ENCODE measurements at places on chromosomes 13 and 19.

- no peak for DNase-seq
These were observed 35.1 kb upstream of the ZNF808 start for GRCh38 chr19:52492201-52492993.

- DNase-seq: no peak
These were observed 10.2 kb downstream of the DHRS12 start for GRCh38 chr13:51793570-51794271.

- no peak for DNase-seq
These were observed 748.8 kb downstream of the LIG4 start for GRCh38 chr13:107466326-107467099.

DNA sequence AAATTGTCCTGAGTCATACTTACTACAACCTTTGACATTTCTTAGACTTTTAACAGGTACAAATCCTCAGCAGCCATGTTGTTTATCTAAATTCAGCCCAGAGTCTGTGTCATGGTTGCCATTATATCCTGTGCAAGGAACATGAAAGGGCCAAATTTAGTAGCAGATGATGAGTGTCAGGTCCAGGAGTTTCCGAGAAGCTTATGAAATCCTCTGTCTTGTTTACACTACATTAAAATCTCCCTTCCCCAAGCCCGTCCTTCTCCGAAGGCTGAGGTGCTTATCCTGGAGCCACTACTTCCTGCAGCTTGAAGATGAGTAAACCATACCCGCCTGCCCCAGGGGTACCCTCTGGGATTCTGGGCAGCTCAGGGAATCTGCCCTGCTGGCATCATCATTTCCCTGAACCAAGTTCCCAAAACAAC, 102.6 kb upstream of the SERP2 start:
- no peak for DNase-seq

DNA sequence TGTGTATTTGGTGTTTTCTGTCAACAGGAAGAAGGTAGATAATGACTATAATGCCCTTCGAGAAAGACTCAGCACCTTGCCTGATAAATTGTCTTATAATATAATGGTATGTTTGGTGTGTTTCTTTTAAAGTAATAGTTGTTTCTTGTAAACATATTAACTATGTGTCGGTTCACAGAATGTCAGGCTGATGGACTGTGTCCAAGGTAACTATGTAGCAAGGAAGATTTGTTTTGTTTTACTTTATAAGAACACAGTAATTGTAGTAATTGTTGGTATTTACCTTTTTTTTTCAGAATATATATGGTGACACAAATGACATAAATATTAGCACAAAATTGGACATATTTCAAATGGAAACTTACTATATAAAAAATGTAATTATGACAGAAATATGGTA, 43.2 kb downstream of the URI1 start:
- no peak for DNase-seq

DNA sequence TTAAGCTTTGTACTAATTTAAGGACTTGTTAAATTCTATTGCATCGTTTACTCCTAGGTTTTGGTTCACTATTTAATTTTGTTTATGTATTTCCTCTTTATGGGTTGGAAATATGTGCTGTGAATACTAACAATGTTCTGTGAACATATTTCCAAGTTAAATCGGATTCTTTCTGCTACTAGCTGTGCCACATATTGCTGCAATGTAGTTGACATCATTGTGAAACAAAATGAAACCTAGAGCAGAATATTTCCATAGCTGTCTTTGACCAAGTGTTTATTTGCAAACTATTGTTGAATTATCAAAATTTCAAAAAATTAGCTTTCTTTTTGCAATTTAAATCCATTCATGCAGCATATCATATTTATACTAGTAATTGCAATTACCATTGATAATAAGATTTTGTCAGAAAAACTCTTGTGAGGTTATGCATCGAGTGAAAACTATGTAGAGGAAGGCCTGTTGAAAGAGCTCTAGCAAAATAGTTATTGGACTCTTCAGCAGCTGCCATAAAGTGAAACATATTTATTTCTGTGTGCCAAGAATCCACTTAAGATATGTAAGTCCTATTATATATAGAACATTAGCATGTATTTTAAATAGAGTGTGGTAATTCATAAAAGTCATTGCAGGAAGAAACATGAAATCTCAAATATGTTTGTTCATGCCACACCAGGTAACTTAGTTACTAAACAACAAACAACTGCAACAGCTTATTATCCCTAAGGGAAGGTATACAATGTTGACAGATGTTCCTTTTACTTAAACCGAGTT, 575.1 kb downstream of the SLITRK6 start:
- DNase-seq: no peak

GRCh38 chr19:292951-293350, 1.7 kb upstream of the PLPP2 start:
- DNase-seq: no peak

GRCh38 chr13:23986619-23987018, 89.3 kb upstream of the C1QTNF9B start:
- DNase-seq: no peak

GRCh38 chr19:38569368-38569983, 48.3 kb downstream of the MAP4K1 start:
- no peak for DNase-seq

DNA sequence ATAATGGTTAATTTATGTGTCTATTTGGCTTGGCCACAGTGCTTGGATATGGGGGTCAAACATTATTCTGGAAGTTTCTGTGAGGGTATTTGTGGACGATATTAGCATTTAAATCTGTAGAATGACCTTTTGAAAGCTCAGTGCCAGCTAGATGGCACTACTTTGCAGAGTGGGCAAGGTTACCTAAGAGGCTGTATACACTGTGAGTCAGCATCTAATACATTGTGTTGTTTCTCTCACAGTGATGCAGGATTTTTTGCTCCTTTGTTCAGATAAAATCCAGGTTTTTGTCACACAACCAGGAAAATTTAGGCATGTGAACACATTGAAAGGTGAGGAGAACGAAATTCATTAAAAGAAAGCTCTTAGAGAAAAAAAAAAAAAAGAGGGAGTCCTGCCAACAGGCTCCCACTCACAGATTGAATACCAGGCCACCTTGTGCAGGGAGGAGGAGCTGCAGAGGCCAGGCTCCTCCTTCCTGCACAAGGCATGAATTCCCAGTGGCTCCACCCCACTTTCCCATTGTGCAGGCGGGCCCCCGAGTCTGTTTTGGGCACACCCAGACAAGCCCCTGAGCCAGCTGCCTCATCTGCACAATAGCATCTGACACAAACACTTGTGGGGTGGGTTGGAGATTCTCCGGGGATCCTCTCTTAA, 551.0 kb upstream of the ATXN8OS start:
- DNase-seq: no peak

DNA sequence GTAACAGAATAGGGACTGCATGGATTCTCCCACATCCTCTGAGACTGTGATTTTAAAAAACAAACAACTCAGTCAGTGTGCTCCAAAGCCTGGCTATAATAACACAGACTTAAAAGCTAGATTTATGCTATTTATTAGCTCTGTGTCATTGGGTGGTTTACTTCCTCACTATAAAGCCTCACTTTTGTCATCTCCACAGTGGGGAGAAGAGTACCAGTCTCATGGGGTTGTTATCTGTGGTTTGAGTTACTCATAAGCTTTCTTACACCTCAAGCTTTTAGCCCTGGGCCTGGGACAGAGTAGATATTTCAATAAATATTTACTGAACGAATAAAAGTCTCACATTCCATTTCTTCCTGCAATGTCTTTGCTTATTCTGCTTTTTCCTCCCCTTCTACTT, 5.3 kb downstream of the RNASEH2B start:
- no peak for DNase-seq

DNA sequence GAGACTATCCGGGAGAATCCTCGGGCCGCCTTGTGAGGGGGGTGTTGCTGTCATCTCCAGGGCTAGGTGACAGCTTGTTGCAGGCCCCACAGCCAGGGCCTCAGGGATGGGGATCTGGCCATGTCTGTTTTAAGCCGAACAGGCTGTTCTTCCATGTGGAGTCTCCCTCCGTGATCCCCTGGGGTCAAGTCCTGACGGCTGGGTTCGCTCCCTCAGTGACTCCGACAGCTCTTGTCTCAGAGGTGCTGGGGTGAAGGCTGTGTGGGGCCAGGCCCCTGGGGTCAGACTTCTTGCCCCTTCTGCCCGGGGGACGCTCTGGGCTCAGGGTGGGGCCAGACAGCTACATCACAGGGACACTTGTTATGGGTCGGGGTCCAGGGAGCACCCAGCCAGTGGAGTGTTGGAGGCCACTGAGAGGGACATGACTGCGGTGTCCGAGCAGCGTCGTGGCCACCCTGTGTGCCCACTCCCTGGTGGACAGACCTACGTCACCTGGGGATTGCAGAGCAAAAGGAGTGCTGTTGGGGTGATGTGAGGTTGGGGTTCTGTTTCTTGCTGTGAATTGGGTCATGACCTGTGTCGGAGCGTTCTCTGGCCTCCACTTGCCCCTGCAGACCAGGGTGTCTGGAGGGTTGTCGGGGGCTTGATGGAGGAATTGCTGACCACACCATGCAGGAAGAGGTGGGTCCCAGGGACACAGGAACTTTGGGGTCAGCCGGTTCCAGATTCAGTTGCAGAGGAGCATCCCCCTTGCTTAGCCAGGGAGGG, 21.5 kb downstream of the EPN1 start:
- no peak for DNase-seq

GRCh38 chr13:23631311-23632047, 61.3 kb downstream of the TNFRSF19 start:
- no peak for DNase-seq

DNA sequence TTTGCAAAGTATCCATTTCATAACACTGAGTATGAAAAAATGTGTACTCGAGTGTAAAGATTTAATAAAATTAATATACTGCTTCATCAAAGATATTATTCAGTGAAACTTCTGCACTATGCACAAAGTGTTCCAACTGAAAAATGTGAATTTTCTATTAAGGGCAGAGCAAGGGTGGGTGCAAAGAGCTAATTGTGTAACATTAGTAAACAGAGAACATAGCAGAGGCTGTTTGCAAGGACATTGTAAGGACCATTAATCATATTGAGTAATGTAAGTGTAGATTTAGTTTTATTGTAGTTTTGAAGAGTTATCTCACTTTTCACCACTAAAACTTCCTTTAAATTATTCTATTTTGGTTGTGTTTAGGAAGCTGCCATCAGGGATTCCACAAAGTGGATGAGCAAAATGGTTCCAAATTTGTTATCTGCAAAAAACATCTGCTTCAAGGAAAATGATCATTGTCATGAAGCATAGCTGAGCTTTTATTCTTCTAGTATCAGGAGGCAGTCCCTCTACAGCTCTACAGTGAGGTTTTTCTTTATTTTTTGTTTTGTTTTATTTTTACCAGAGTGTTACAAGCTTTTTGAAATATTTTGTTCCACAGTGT, 1375.4 kb downstream of the SLITRK1 start:
- no peak for DNase-seq

DNA sequence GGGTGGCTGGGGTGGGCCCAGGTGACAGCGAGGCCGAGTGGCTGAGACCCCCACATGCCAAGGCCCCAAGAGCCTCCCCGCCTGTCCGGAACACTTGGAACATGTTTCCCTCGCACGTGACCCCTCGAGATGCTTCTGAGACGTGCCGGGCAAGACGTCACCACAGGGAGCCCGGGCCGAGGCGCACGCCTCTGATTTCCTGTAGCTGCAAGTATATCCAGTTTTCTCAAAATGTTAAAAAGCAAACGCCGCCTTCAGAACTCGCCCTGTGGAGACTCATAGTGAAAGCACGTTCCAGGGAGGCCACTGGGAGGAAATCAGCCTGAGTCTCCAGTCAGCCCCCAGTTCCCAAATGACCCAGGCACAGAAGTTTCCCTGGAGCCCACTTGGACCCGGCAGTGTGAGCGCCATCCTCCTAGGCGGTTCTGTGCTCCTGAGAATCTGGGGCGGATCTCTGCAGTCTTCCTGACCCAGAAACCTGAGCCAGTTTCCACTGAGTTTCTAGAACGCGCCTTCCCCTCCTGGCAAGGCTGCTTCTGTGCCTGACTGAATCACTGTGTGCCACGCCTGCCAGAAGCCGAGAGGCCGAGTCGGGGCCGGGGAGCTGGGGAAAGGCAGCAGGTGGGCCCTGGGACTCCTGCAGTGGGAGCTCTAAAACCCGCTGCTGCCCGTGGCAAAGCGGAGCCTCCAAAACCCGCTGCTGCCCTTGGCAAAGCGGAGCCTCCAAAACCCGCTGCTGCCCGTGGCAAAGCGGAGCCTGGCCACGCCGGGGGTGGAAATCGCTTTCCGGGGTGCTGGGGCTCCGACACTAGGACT, 179.3 kb downstream of the KDM4B start:
- no peak for DNase-seq

GRCh38 chr19:7504684-7505083, 11.2 kb upstream of the ZNF358 start:
- no peak for DNase-seq

DNA sequence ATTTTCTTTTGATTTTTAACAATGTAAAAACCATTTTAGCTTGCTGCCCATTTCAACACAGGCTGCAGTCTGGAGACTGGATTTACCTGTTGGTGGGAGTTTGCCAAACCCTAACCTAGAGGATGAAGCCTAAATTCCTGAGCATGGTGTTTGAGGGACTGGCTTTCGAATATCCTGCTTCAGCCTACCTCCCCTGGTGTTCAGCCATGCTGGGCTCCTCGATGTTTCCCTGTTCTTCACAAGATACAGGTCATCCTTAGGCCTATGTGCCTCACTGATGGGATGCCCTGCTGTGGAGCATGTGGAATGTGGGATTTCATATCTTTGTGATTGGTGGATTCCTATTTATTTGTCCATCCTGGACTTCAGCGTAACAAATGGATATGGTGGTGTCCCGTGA, 20.4 kb upstream of the ERCC5 start:
- no peak for DNase-seq

DNA sequence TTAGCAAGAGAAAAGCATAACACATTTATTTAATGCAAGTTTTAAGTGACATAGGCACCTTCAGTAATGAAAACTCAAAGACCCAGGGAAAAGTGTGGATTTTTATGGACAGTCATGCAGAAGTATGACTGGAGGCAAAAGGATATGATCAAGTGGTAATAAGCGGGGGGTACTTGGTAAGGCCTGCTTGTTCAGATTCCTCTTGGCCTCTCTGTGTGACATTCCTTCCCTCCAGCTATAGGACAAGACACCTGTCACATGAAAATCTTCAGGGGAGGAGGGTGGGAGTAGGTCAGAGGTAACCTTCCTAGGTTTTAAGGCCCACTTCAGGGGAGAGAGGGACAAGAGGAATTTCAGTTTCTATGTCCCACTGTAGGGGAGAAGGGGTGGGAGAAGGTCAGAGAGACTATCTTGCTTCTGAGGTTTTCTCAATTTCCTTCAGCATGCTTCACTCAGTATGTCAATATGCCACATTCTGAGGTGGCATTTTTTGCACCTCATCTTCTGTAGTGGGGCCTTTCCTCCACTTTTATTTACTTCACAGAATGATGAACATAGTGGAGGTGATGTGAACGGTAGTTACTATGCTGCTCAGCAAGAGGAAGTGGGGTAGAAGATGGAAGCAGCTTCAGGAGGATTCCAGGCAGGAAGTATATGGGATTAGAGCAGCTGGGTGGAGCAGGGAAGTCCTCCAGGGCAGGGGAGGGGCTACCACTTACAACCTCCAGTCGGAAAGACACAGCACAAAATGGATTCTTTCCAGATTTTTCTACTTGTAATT, 73.2 kb upstream of the RFC3 start:
- DNase-seq: peak; percentile 79

- no peak for DNase-seq
These were observed 5.4 kb downstream of the KLK1 start for GRCh38 chr19:50817941-50818858.

Data from NCI-H2081 treated with DMSO at 0.1 percent for 48 hours (cell line).